ENCODE measurements at places on chromosomes 7 and 10.

- peak; percentile 57 for DNase-seq
Observed at GRCh38 chr10:77391605-77392235, 245.9 kb downstream of the KCNMA1 start.

DNA sequence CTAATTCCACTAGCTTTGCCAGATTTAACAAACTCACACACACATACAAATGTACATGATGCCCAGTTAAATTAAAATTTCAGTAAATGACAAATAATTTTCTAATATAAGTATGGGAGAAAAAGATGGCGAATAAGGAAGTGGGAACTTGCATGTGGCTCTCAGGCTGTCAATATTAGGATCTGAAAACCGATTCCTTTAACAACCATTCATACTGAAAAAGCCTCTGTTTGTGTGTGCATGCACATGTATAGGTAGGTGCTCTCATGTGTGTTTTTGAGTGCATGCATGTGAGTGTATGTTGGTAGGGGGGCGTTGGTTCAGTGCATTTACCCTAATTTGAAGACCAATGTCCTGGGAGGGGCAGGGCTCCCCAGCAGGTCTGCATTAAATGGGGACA is 125.3 kb downstream of the HTR7 start:
- no peak for DNase-seq

DNA sequence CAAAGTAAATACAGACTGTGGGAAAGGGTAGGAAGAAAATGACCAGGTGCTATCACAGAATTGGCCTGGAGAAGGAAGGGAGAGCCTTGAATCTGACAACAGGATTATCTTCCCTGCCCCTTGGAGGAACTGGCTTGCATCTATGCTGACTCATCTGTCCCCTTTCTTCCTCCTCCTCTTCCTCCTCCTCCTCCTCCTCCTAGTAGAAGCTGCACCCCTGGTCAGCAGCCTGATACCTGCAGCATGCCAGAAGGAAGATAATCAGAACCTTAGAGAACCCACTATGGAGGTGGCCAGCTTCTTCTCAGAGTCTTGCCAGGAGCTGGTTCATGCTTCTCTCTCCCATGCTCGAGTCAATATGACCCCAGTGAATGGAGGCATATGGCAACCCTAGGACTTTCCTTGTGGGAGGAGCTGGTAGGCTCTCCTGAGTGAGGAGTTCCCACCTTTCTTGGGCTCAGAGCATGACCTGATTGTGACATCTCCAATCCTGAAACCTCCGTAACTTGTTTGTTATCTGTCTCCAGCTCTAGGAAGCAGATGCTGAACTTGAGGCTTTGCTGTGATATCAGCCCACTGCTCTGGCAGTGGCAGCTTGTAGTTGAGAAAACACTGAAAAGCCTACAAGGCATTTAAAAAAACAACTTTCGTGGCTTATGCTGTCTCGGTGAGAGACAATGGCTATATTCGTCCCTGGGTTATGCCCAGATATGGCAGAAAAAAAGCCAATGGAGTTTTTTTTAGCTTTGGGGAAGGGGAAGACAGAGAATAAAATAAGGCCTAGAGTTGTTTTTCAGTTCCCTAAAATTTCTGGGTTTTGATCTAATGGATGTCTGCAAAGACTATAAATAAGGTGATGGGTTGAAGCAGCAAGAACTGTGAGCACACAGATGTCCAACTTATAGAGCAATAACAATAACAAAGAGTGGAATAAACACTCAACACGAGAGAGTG is 60.6 kb downstream of the CDHR3 start:
- DNase-seq = no peak

DNA sequence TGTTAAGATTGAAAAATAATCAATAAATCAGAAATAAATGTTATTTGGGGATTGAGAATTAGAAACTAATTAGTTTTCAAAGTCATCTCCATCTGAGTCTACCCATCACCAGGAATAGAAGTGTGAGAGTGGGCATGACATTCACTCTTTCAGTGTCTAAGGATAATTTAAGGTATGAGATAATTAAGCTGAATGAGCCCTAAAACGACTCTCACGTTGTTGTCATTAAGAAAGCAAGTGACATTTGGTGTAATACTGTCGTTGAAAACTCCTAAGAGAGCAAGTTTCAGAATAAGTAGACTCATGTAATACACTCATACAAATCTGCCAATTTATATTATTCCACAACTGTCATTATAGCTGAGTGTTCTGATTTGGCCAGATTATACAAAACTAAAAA is 7.1 kb downstream of the AGMO start:
- no peak for DNase-seq

DNA sequence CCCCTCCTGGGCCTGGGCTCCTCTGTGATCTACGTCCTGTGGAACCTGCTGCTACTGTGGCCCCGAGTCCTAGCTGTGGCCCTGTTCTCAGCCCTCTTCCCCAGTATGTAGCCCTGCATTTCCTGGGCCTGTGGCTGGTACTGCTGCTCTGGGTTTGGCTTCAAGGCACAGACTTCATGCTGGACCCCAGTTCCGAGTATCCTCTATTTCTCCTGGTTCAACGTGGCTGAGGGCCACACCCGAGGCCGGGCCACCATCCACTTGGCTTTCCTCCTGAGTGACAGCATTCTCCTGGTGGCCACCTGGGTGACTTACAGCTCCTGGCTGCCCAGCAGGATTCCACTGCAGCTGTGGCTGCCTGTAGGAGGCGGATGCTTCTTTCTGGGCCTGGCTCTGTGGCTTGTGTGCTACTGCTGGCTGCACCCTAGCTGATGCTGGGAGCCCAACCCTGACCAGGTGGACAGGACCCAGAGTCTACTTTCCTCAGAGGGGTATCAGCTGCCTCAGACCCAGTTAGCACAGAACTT is 37.8 kb upstream of the MMD2 start:
- no peak for DNase-seq
